Ureter (tissue), 1 donor: ENCODE measurements at places on chromosomes 2 and 18.

GRCh38 chr18:61541673-61542072 is 208.4 kb downstream of the CDH20 start:
- DNase-seq, result peak; percentile 57

DNA sequence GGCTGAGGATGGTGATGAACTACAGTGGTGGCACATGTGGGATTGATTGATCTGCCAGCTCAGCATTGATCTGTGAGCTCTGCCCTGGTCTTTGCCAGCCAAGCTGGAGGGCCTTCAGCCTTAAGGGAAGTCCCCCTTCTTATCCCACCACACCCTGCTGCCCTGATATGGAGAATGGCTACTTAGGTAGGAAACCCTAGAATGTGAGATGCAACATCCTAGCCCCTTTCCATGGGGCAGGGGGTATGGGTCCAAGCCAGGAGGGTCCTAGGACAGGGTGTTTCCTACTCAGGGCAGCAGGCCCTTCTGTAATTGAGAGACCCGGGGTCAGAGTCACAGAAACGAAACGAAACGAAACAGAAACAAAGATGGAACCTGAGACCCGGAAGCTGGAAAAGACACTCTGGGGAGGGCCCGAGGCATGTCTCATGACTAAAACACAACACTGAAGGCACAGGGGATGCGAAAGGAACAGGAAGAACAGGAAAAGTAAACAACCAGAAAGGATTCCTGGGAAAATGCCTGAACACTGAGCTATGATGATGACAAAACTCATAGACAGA is 16.9 kb upstream of the SULT1C2 start:
- no peak for DNase-seq

DNA sequence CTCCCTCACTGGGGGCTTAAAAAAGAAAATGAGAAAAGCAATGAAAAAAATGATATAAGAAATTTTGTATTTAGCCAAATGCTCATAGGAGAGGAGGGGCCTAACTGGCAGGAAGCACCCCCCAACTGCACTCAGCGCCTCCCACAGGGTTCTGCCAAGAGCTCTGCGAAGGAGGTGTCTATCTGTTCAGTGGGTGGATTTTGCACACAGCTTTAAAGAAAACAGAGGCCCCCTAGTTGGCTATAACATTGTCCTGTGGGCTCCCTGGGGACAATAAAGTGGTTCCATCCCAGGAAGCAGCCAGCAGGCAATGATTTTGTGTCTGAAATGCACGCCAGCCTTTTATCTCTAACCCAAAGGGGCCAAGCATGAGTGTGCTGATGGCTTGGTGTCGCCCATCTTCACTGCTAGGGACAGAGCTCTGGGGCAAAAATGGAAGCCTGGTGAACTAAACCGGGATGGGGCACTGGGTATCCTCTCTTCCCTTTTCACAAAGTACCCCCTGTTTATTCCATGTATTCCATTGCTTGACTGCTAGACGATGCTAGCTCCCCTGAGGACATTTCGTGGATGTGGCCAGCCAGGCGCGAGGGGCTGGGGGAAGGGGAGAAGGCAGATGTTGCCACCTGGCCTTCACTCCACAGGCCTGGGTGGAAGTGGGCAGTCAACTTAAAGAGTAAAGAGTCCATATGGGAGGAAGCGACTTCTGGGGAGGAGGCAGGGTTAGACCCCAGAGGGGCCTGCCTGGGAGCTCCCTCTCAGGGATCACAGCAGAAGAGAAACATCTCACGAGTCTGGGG is 205.7 kb downstream of the CYP26B1 start:
- peak; percentile 30 for DNase-seq

DNA sequence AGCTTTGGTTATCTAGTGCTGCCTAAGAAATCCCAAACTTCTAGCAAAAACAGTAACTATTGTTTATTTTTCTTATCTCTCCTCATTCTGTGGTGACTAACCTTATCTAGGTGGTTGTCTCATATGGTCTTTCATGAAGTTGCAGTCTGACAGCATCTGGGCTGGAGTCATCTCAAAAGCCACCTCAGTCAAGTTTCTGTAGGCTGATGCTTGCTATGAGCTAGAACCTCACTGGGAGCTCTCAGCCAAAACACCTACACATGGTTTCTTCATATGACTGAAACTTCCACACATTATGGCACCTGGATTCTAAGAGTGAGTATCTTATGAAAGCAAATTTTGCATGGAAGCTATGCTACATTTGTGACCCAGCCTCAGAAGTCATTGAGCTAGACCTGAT is 596.4 kb upstream of the VRK2 start:
- DNase-seq, result no peak

DNA sequence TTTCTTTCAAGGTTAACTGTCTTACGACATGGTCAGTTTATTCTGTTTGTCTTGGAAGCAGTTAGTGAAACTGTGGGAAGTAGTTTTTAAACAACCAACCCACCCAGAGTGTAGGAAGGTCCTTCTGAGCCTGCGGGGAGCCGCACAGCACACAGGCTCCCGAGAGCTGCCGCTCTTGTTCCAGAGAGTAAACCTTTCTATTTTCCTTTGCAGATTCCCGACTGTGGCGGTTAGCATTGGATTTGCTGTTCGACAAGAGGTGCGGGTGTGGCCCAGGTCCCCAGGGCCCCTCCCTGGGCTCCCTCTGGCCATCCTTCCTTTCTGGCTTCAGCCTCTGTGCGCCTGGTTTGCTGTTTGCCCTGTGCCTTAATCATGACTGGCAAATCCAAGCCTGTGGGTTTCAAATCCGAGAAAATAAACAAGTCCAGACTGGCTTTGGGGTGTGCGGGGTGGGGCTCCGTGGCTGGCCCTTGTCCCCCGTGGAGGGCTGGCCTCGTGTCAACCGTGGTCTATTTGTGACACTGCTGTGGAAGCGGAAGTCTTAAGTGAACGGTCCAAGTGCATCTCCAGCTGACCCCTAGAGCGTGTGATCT is 30.7 kb downstream of the IMPA2 start:
- no peak for DNase-seq

DNA sequence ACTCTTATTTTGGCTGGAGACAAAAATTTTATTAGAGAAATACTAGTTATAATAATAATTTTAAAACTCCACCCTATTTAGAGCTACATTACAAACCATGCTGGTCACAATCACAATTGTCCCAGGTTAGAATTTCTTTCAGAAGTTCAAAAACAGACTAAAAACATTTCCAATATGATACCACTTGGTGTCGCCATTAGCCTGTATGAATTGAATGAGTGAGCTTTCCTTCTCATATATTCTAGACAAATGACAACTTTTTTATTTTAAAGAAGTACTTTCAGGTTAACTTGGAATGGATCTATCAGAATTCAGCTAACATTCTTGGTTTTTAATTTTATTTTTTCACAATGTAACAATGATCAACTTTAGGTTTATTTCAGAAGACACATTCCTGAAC is 48.0 kb downstream of the SERPINB8 start:
- DNase-seq, result no peak

DNA sequence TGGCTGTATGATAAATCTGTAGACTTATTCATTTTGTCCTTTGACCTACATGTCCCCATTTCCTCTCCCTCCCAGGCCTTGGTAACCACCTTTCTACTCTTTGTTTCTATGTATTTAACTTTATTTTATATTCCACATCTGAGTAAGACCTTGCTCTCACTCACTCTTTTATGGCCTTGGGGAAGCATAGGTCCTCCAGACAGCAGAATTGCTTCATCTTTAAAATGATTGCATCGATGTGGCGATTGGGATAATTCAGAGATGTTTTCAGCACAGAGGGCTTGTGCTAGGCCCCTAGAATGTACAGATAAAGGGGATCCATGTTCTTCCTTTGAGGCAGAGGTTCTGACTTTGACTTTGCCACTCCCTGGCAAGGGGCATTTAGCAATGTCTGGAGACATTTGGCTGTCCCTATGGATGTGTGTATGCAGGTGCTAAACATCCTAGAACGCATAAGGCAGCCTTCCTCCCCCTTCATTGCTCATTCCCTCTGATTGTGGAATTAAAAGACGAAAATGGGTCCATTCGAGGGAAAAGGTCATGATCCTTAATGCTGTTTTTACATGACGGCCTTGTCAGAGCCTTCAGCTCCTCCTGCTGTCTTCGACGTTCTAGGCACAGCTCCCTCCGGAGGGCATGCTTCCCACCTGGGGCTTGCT is 1.2 kb upstream of the GPR39 start:
- no peak for DNase-seq

DNA sequence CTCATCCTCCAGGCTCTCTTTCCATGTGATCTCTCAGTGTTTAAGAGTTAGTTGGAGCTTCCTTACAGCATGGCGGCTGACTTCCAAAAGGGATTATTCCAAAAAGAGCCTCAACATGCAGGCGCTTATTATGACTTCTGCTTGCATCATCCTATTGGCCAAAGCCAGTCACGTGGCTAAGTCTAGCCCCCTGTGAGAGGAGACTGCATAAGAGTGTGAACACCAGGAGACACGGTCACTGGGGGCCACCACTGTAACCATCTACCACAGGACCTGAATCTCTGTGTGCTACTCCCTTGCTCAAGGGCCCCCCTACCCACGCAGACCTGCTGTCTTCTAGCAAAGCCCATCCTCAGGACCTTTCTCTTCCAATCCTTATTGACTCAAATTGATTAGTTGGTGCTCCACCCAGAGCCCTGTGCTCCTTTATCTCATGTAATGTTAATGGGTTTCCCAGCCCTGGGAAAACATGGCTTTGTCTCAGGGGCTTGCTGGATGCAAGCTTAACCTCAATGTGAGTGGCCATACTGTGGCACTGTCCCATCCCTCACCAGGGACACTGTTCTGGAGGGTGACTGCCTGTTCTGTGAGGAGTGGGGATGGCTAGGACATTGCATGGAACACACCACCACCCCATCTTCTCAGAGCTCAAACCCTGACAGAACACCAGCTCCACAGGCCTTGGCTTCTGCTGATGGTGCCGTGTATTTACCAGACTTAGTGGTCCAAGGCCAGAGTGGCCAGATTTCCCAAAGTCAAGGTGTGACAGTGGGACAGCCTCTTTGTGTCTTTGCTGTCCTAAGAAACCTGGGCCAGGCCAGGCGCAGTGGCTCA is 4.2 kb downstream of the IL1RN start:
- DNase-seq, result no peak

DNA sequence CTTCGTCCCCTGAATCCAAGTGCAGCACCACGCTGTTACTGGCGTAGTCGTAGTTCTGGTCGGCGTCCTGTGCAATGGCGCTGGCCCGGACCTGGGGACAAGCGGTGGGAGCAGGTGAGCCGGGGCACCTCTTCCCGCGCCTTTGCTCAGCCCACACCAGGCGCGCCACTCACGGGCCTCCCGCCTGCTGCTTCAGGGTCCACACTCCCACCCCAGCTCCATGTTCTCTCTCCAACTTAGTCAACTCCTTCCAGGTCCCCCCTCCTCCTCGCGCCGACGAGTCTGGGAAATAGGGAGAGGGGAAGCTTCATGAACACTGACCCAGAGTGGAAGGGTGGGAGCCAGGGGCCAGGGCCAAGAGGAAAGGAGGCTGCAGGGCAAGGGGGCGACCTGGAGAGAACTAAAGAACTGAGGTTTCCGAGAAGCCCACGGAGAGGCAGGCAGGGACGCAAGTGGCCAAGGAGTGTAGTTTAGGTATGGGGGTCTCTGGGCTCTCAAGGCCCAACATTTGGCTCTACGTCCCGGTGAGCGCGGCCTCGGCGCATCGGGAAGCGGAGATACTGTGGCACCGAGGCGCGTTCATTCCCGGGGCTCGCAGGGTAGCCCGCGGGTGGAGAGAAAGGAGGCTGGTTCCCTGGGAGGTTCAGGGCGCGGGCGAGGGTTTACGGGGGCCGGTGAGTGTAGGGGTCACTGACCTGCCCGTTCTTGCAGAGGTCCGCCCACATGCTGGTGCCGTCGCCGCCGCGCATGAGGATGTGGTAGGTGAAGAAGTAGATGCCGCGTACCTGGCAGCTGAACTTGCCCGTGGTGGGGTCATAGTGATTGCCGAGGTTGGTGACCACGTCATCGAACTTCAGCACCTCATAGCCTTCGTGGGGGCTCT is 1.4 kb downstream of the C1QL2 start:
- no peak for DNase-seq

DNA sequence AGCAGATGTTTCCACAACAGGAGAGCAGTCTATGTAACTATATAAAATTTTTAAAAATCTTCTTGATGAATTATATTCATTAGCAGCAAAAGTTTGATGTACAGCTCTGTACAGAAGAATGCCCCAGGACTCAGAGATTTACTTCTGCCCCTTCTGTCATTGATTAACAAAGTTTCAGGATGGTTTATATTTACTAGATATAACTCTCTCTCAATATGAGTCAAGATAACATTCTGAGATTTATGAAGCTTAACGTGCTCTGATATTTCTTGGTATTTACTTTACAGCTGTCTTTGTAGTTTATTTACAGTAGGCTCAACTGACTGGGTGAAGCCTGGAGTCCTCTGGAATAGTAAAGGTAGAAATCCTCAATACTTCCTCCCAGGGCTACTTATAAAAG is 93.6 kb upstream of the HNMT start:
- no peak for DNase-seq

- no peak for DNase-seq
These were observed 4.4 kb downstream of the LYPD6B start for GRCh38 chr2:149042881-149043280.

- no peak for DNase-seq
These were observed 337.2 kb upstream of the SALL3 start for GRCh38 chr18:78642296-78642951.

- DNase-seq, result peak; percentile 73
These were observed 874 bp downstream of the CLIP4 start for GRCh38 chr2:29115797-29116781.

DNA sequence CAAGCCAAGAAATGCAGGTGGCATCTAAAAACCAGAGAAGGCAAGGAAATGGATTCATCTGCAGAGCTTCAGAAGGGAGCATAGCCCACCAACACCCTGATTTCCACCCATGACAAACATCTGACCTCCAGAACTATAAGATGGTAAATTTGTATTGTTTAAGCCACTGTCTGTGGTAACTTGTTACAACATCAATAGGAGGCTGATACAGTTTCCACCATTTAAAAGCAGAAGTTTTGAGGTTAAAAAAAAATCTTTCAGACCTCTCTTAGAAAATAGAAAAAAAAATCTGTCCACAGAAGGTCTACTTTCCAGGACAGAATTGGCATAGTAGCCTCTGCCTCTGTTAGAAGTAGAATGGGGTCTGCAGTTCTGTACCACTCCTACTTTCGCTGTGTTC is 37.2 kb downstream of the SLC40A1 start:
- no peak for DNase-seq

DNA sequence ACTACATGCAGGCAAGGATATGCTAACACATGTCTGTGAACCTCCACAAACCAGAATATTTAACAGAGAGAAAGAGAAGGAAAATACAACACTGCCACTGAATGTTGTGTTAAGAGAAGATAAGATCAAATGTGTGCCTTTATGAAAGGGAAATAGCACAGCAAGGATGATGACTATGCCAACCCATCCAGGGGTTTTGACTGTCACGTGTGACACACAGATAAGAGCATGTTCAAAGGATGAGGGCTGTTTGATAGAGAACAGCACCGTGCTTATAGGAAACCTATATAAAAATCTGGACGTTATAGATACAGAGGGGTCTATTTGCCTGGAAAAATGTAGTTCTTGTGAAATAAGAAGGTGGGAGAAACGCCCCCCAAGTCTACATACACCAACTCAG is 911.8 kb downstream of the CPS1 start:
- no peak for DNase-seq
